ENCODE measurements at places on chromosomes 7 and 10. TPM values are rescaled to one million over a fixed set of nuclear protein-coding genes. Genes with fewer than 3 reads are reported as not detected.

DNA sequence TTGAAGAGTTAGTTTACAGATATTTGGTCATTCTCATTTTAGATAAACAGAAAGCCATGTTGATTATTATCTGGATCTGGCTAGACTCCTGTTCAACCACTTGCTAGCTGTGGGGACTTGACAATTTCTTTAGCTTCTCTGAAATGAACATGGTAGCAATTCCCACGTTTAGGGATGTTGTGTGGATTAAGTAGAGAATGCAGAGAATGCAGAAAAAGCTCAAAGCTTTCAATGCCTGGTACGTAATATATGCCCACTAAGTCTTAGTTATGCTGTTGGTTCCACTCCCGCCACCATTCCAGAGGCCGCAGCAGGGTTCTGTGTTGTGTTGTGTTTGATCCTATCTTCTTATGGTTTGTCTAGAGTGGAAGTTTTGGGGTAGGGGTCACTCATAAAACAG, 39.2 kb upstream of the RPA3 start:
- DNase-seq, result no peak

GSTO2 gene
- total RNA-seq, result 1.7 TPM

CUBN gene
- total RNA-seq, result 1.7 TPM

LRRC17 gene
- total RNA-seq, result 9.7 TPM

PLXNA4 gene
- total RNA-seq, result 33.3 TPM

Measured in cardiac muscle cell (in vitro differentiated cells and primary cell).